ENCODE measurements at places on chromosomes 5 and 9.

- DNase-seq = no peak
These were observed 28.1 kb downstream of the RNF20 start for GRCh38 chr9:101561740-101562139.

GRCh38 chr9:76101947-76102346 is 211.5 kb downstream of the PCSK5 start:
- no peak for DNase-seq

DNA sequence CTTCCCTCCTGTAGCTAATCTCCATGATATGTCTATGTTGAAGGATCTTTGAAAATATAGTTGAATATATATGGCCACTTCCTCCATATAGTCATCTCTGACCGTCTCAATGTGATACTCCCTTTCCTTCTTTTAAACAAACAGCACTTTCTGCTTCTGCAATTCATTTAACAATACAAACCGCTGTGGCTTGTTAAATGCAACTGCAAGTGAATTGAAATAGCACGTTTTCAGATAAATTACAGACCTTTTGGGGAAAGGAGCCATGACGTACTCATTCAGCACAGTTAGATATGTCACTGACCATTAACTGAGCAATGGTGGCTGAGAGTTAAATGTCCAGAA is 82.5 kb downstream of the FBXO38 start:
- no peak for DNase-seq

GRCh38 chr5:121968910-121969607 is 7.3 kb downstream of the SRFBP1 start:
- peak; percentile 98 for DNase-seq

GRCh38 chr5:97418462-97418861 is 235.4 kb upstream of the RIOK2 start:
- DNase-seq = no peak

DNA sequence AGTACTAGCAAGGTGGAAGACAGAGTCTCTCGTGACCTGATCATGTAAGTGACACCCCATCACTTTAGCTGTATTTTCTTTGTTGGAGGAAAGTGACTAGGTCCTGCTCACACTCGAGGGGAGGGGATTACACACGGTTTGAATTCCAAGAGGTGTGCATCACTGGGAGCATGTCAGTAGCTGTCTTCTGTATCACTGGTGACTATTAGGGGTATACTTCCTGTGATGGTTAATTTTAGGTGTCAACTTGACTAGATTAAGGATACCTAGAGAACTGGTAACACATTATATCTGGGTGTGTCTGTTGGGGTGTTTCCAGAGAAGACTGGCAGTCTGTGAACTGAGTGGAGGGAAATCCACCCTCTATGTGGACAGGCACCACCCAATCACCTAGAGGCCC is 22.5 kb downstream of the FOXD1 start:
- no peak for DNase-seq

GRCh38 chr5:136819526-136820302 is 454.4 kb upstream of the TRPC7 start:
- no peak for DNase-seq

DNA sequence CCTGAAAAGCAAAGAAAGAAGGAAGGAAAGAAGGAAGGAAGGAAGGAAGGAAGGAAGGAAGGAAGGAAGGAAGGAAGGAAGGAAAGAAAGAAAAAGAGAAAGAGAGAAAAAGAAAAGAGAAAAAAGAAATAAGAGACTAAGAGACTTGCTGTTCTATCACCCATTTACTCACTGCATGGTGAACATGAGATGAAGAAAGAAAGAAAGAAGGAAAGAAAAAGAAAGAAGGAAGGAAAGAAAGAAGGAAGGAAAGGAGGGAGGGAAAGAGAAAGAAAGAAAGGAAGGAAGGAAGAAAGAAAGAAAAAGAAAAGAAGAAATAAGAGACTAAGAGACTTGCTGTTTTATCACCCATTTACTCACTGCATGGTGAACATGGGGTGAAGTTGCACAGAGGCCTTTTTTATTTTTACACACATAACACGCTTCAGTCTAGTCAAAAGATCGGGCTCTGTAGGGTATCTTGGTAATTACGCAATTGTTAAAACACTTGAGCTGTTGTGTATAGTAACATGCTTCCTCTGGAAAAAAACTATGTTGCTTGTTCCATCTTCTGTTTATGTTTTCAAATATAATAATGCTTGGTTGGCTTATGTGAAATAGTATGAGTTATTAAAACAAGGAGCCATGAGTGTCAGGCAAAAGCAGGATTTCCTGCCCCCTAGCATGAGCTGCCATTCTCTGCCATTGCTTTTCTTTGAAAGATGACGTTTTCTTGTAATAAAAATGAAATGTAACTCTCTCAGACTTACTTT is 119.3 kb upstream of the ZNF608 start:
- no peak for DNase-seq

DNA sequence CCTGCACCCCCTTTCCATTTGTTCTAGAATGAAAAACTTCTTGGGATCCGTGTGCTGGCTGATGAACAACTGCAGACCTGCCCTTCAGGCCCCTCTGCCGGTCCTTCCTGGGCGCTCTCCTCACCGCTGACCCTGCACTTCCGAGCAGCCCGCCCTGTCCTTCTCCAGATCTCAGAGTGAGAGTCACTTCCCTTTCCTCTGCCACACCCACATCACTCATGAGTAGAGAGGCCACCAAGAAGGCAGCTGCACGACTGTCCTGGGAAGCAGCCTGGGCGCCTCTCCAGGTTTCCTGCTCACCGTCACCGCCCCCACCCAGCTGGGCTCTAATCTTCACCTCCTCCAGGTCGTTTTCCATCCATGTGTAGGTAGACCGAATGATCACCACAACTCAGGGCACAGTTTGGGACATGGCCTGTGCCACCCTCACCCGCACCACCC is 35.0 kb upstream of the NSMF start:
- DNase-seq = no peak

- no peak for DNase-seq
These were observed 127.6 kb downstream of the SLF1 start for GRCh38 chr5:94745786-94746730.

- DNase-seq = no peak
These were observed 745.3 kb downstream of the NR2F1-AS1 start for GRCh38 chr5:92835712-92836111.

DNA sequence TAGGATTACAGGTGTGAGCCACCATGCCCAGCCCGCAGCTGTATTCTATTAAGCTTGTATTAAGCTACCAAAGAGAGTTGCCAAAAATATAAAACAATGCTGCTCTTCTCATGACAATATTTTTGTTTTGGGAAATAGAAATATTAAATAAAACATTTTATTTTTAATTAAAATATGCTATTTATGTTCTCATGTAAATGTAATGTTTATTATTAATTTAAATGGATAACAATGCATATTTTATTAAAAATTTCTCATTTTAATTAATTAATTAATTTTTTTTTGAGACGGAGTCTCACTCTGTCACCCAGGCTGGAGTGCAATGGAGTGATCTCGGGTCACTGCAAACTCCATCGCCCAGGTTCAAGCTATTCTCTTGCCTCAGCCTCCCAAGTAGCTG is 117.5 kb downstream of the ANKRD55 start:
- DNase-seq = no peak
